ENCODE measurements at places on chromosomes 13 and 19. TPM values are rescaled to one million over a fixed set of nuclear protein-coding genes. Genes with fewer than 3 reads are reported as not detected.

The ERICH6B gene
- total RNA-seq: not detected

The ZNF20 gene
- total RNA-seq: 4.5 TPM

The C13orf46 gene
- 0.12 TPM for total RNA-seq

The LRRC4B gene
- 0.30 TPM for total RNA-seq

The SLITRK5 gene
- total RNA-seq: not detected

The STOML3 gene
- total RNA-seq: not detected

The ITGBL1 gene
- total RNA-seq: 183 TPM

The PRTN3 gene
- not detected for total RNA-seq

The RNF225 gene
- total RNA-seq: 0.15 TPM

The CDC34 gene
- 83.4 TPM for total RNA-seq

The LGALS7B gene
- not detected for total RNA-seq

The TJP3 gene
- not detected for total RNA-seq

The ZNF565 gene
- 10.2 TPM for total RNA-seq

The CGB8 gene
- not detected for total RNA-seq

The LILRA1 gene
- total RNA-seq: not detected

The GRIK5 gene
- not detected for total RNA-seq

The OR4F17 gene
- total RNA-seq: not detected

The KIR3DL1 gene
- not detected for total RNA-seq

The NECTIN2 gene
- total RNA-seq: 80.6 TPM

The STRN4 gene
- 74.8 TPM for total RNA-seq

The KCNN1 gene
- not detected for total RNA-seq

The CGB2 gene
- not detected for total RNA-seq

The MEF2B gene
- total RNA-seq: not detected

The MUC16 gene
- not detected for total RNA-seq

The SLC8A2 gene
- total RNA-seq: not detected

The FFAR2 gene
- total RNA-seq: not detected

The DNAAF3 gene
- 0.23 TPM for total RNA-seq

The FBXO17 gene
- total RNA-seq: 13.2 TPM

The SOX1 gene
- not detected for total RNA-seq

The SRRM5 gene
- not detected for total RNA-seq

The LYL1 gene
- 8.6 TPM for total RNA-seq

The CA11 gene
- total RNA-seq: 1.1 TPM

The AMER2 gene
- total RNA-seq: not detected

The PGLYRP2 gene
- not detected for total RNA-seq

The PSMC4 gene
- 119 TPM for total RNA-seq

The IGFL3 gene
- not detected for total RNA-seq

The KPTN gene
- total RNA-seq: 3.2 TPM

The LHFPL6 gene
- 46.1 TPM for total RNA-seq

The RGL3 gene
- total RNA-seq: 1.5 TPM

The KLF1 gene
- 0.12 TPM for total RNA-seq

The ZFP36 gene
- 3.7 TPM for total RNA-seq

The SLC7A10 gene
- total RNA-seq: not detected

The UPF3A gene
- 13.6 TPM for total RNA-seq

The NLRP7 gene
- not detected for total RNA-seq

The BEST2 gene
- total RNA-seq: not detected

The DMAC2 gene
- total RNA-seq: 33.8 TPM
